Stimulated activated CD4-positive, alpha-beta T cell treated with anti-CD3 and anti-CD28 coated beads, Interleukin-15, amount 100 ng/mL, for 24 hours (primary cell): ENCODE measurements at places on chromosomes 2 and 18.

DNA sequence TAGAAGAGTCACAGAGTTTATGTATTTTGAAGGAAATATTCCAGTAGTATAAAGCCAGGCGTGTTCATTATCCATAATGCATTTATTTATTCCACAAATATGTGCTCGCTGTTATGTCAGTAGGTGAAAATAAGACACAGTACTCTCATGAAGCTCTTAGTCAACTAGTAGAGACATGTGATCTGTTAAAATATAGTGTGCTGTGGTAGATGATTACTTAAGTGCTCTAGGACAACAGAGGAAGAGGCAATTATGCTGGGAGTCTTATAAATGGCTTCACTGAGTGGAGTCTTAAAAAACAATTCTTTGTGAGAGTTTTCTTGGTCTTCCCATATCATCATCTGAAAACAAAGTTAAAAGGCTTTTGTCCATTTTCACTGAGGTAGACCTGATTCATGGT, 457.3 kb downstream of the XIRP2 start:
- no peak for DNase-seq

DNA sequence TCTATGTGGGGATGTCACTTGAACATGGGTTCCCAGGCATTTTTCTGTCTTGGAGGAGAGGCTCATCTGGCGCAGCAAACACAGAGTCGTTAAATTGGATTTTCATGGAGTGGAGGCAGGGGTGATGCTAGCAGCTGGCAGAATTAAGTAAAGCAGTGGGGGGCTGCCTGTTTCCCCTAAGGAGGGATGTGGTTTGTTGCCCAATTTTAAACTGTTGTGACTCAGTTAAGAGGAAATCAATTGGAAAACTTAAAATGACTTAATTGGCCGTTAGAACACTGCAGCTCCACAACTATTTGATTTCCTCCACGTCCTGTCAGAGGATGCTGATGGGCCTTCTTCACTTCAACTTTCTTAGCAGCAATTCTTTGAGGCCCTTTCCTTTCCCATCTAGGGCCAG, 354.1 kb upstream of the ATP5MC3 start:
- no peak for DNase-seq

DNA sequence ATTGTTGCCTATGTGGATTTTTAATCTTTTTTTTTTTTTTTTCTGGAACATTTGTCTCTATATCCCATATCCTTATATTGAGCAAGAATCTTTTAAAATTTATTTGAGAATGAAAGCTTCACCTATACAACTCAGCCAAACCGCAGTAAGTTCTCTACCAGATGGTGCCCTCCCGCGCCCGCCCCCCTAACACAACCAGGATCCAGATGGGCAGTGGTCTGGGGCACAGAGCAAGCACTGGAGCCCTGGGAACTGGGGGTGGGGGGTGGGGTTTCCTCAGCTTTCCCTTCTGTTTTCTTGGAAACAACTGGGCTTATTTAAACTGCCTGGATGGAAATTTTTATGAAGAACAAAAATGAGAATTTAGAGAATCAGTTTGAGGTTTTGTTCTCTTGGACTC, 74.6 kb downstream of the ACAA2 start:
- no peak for DNase-seq

DNA sequence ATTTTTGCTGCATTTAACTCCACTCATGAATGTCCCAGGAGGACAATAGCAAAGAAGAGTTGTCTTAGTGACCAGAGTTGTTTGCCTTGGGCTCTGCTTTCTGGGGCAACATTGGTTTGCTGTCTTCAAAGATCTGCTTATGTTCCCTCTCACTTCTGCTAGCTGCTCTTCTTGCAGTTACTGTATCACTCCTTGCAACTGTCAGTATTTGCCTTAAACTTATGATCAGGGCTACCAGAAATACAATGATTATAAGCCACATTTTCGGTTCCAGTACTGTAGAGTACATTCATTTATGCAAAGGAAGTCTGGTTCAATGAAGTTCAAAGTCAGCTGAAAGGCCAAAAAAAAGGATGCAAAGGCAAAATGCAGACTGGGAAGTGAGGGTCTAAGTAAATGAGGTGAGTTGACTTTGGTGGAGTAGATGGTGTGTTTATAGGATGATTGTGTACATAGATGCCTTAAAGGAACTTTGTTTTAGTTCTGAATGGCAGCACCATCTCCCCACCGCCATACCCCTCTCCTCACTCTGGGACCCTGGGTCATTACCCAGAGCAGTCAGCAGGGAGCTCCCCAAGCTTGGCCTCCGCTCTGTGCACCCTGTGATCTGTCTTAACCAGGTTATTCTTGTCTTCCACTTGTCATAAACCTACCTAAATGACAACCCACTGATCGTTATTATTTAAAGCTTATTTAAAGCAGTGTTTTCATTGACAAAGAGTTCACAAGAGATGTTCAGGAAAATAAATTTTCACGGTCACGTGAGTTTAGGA, 236.0 kb downstream of the DOK6 start:
- peak; percentile 17 for DNase-seq

- DNase-seq = no peak
These were observed 228.5 kb downstream of the TTC32 start for GRCh38 chr2:19673213-19673791.

GRCh38 chr18:10316778-10317177, 137.7 kb upstream of the APCDD1 start:
- DNase-seq = no peak

- no peak for DNase-seq
These were observed 1010.0 kb upstream of the CELF4 start for GRCh38 chr18:38575648-38576047.

GRCh38 chr2:150917961-150918713, 343.5 kb downstream of the RBM43 start:
- no peak for DNase-seq

- no peak for DNase-seq
These were observed 66.7 kb downstream of the TWIST2 start for GRCh38 chr2:238914648-238915015.
